ENCODE measurements at places on chromosomes 3 and 15. TPM values are rescaled to one million over a fixed set of nuclear protein-coding genes. Genes with fewer than 3 reads are reported as not detected.

- DNase-seq, result no peak
- H3K27me3 ChIP-seq, result no peaks in the 10 kb centered on the region
- peaks cover 8% of the 10 kb centered on the region for H3K36me3 ChIP-seq
- peak overlapping the region; percentile 73 for H3K4me3 ChIP-seq
These were observed 2.0 kb downstream of the SNRK start for GRCh38 chr3:43288366-43288765.

- H3K4me3 ChIP-seq, result no peak overlapping the region
- H3K36me3 ChIP-seq, result no peaks in the 10 kb centered on the region
- peaks cover 19% of the 10 kb centered on the region for H3K4me1 ChIP-seq
These were observed 35.8 kb downstream of the PLD1 start for GRCh38 chr3:171774521-171774920.

- no peaks in the 10 kb centered on the region for H3K36me3 ChIP-seq
- no peaks in the 10 kb centered on the region for H3K27me3 ChIP-seq
- DNase-seq, result no peak
- H3K27ac ChIP-seq, result no peak overlapping the region
- H3K4me3 ChIP-seq, result no peak overlapping the region
These were observed 88.7 kb downstream of the GPR156 start for GRCh38 chr3:120196333-120196732.

DNA sequence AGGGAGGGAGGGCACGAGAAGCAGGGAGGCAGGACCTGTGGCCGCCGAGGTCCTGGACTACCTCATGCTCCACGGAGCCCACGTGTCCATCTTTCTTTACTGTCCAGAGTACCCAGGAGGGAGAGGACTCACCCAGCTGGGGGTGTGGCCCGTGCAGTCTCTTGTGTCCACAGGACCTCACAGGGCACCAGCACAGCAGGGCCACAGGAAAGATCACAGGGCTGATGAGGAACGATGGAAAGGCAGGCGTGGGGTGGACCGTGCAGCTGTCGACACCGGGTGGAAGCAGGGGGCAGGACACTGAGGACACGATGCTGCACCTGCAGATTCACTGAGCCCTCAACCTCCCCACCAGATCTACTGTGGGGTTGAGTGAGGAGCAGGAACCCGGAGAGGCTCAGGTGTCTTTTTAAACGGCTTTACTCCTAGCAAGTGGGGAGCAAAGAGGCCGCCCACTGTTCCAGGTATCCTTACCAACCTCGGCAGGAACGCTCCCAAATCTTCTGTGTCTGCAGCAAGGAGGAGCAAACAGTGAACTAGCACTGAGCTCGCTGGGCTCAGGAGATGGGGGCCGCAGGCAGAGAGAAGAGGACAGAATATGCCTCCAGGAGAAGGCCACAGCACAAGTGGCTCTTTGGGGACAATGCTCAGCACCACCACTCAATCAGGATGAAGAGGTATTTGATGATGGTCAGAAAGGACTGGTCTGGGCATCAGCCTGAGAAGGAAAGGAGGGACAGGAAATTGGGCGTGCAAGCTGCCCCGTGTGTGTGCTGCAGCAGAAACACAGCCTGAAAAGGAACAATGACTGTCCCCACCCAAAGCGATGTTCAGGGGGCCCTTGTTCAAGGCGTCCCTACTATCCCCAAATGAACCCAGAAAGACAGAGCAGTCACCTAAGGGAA lies 198.8 kb downstream of the XXYLT1 start:
- no peaks in the 10 kb centered on the region for H3K27me3 ChIP-seq
- no peaks in the 10 kb centered on the region for H3K36me3 ChIP-seq
- no peaks in the 10 kb centered on the region for H3K4me1 ChIP-seq
- H3K27ac ChIP-seq, result no peak overlapping the region
- no peak for DNase-seq
- no peak overlapping the region for H3K4me3 ChIP-seq

Gene PYGO1
- 2.0 TPM for polyA plus RNA-seq

Gene LMAN1L
- not detected for polyA plus RNA-seq

Gene PRTG
- polyA plus RNA-seq, result not detected
